Activated T-helper 1 cell treated with anti-CD3 and anti-CD28 coated beads, Interleukin-2, amount 50 U/mL, for 16 hours (primary cell): ENCODE measurements at places on chromosomes 2 and 18.

- DNase-seq, result no peak
These were observed 84.6 kb upstream of the RANBP2 start for GRCh38 chr2:108634576-108635160.

DNA sequence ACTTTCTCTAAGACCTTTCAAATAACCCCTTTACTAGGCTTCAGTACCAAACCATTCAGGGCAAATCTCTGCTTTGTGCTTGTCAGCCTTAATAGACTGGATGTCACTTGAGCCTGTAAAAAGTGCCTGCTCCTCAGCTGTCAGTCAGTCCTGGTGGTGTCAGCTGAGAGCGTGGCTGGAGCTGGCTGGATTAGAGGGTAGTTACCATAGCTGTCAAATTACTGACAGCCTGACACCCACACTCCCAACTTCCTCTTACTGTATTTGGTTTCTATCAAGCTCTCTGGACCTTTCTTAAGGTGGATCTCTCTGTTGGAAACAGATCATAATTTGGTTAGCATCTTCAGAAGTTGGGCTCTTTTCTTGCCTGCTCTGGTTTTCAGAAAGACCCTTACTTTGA is 371.4 kb upstream of the ATP5MC3 start:
- DNase-seq, result no peak

- DNase-seq, result no peak
These were observed 37.2 kb upstream of the STAT1 start for GRCh38 chr2:191051177-191051576.

DNA sequence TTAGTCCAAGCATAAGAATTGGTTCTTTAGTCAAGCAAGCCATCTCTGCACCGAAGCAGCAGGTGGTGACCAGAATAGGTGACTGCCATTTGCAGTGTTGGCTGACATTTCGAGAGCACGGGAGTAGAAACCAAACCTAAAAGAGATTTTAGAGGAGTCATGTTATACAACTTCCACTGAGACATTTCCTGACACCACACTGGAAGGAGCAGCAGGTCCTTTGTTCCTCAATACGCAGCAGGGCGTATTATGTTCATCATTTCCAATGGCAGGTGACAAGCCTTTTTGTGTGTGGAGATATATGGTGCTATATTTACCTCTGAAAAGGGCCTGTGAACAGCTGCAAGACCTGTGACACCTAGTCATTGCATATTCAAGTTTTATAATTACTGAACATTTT is 418.8 kb upstream of the NETO1 start:
- DNase-seq, result no peak

GRCh38 chr2:24402242-24403097 is 42.1 kb upstream of the ITSN2 start:
- no peak for DNase-seq

- no peak for DNase-seq
These were observed 27.1 kb downstream of the SH2D6 start for GRCh38 chr2:85445316-85446295.

DNA sequence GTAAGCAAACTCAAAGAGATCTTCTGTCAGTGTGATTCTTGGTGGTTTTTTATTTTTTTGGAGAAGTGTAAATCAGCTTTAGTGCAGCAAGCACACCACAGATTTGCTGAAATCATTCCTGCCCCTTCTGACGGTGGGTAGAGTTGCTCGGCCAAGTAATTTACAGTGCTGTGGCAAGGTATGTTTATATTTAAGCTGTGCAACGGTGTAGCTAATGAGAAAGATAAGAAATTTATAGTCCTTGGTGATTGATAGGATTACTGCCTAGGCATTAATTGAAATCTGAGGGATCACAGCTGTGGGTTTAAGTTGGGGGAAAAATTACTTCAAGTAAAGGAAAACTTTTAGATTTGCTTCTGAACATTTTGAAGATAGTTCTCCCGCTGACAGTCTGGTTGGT is 286.6 kb downstream of the AGAP1 start:
- no peak for DNase-seq

GRCh38 chr2:200446612-200447011 is 63.3 kb downstream of the KCTD18 start:
- DNase-seq, result no peak

- no peak for DNase-seq
These were observed 9.7 kb downstream of the TMEM198 start for GRCh38 chr2:219553463-219553963.

GRCh38 chr2:8412082-8412481 is 269.8 kb upstream of the ID2 start:
- no peak for DNase-seq

DNA sequence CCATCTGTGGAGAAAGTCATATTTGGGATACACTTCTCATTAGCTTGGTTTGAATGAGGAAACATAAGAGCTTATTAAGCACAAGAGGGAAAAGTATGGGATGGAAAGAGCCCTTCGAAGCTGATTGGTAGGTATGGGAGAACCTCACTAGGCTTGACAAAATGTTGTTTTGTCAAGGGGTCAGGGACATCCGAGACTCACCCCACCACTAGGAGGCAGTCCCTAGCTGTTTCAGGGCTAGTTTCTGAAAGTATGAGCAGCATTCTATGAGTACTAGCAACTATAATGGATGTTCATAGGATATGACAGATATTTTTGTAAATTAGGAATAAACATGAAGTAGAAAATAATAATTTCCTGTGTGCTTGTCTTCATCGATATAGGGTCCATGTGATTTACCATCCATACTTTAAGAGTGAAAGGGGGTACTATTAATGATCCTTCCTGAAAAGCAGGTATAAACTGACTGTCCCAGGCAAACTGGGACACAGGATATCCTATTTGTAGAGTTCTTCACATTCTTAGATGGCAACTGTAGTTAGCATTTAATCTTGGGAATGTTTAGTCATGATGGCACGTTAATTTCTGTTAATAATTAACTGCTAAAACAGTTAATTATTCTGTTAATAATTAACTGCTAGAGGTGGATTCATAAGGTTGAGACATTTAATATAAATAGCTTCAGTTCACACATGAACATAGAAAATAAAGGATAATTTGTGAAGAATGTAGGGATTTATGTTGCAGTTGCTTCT is 28.4 kb downstream of the OTX1 start:
- no peak for DNase-seq

GRCh38 chr2:60834270-60834717 is 47.1 kb upstream of the REL start:
- no peak for DNase-seq

GRCh38 chr2:239819974-239820555 is 205.1 kb downstream of the NDUFA10 start:
- DNase-seq, result no peak

- DNase-seq, result no peak
These were observed 230.4 kb downstream of the SP3 start for GRCh38 chr2:173734797-173735196.

DNA sequence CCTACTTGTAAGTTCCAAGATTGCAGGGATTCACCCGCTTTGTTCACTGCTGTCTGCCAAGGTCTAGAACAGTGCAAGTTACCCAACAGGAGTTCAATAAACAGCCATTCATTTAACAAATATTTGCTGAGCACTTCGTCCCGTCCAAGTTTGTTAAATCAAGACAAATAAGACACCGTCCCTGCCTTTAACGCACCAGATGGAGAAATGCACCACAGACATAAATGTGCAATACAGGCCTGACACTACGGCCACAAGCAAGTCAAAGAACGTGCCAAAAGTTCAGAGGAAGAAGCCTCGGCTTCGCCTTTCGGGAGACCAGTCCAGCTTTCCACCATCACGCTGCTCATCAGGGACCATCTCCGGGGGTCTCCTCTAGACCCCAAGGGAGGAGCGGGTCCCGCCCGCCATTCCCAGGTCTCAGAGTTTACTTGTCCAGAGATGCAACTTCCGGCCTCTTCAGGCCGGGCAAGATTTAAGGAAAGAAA is 429 bp downstream of the C2orf76 start:
- no peak for DNase-seq

GRCh38 chr2:96921561-96922319 is 51.9 kb upstream of the SEMA4C start:
- DNase-seq, result no peak

GRCh38 chr2:176178038-176178756 is 10.3 kb upstream of the HOXD1 start:
- no peak for DNase-seq

GRCh38 chr18:58861353-58861752 is 3.3 kb upstream of the ZNF532 start:
- no peak for DNase-seq

DNA sequence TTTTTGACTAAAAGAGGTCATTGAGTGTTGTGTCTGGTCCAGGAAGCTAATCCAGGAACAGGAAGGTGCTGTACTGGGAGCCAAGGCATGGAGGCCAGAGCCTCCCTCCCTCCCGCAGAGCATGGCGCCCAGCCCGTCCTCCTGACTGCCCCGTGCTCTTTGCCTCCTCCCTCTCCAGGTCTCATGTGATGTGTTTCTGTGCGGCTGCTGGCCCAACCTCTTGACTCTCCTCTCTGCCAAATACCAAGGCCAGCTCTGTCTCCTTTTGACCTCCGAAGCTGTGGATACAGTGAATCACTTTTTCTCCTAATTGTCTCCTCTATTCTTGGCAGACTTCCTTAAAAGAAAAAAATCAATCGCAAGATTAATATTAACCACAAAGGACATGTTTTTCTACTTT is 284.1 kb downstream of the PHLPP1 start:
- DNase-seq, result no peak

- no peak for DNase-seq
These were observed 149.2 kb upstream of the VWC2L start for GRCh38 chr2:214261683-214262082.

- DNase-seq, result no peak
These were observed 259.3 kb downstream of the ZNF407 start for GRCh38 chr18:74856928-74857327.

DNA sequence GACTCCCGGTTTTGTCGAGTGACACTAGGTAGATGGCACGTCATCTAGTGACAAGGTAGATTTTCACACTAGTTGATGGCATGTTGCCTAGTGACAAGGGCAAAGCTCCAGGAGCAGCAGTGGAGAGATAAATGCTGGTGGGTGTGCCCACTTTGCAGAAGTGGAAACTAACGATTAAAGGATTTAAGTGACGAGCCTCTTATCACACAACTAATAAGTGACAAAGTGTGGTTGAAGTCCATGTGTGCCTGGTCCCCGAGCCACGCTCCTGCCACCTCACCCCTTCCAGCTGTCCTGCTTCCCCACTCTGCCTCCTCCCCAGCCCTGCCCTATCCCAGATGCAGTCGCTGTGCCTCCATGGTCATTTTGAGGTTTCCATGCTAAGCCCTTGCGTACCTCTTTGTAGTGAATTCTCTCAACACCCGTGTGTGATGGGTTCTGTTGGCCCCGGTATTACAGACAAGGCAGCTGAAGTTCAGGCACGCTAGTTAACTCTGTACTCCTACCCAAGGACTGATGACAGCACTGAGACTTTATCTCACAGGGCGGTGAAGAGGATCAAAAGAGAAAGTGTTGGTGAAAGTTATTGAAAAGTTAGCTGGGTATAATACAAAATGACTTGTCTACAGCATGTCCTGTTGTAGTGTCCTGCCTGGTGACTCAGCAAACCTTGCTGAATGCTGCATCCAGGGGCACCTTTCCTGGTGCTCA is 113.4 kb upstream of the GLI2 start:
- no peak for DNase-seq

- DNase-seq, result no peak
These were observed 85.8 kb upstream of the MSH6 start for GRCh38 chr2:47697000-47697601.

DNA sequence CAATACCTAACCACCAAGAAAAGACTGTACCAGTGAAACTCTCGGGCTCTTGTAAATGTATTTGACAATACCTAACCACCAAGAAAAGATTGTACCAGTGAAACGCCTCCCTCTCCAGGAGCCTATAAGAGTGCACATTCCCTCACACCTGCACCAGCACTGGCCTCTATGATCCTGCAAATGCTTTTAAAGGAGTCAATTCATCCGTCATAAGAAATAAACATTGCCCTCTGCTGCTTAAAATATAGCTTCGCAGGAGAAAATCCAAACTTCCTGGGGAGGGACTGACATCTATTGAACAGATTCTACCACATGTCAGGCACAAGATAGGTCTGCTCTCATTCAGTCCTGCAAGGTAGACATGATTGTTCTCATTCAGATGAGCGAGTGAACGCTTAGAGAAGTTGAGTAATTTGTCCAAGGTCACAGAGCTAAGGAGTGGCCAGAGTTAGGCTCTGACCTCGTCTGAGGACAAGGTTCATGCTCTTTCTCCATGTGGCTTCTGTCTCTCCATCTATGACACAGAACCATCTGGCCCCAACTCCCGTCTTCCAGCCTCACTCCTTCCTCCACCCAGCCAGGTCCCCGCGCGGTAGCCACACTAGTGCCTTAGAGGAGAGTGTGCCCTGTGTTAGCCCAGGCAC is 38.7 kb downstream of the MCFD2 start:
- DNase-seq, result no peak

DNA sequence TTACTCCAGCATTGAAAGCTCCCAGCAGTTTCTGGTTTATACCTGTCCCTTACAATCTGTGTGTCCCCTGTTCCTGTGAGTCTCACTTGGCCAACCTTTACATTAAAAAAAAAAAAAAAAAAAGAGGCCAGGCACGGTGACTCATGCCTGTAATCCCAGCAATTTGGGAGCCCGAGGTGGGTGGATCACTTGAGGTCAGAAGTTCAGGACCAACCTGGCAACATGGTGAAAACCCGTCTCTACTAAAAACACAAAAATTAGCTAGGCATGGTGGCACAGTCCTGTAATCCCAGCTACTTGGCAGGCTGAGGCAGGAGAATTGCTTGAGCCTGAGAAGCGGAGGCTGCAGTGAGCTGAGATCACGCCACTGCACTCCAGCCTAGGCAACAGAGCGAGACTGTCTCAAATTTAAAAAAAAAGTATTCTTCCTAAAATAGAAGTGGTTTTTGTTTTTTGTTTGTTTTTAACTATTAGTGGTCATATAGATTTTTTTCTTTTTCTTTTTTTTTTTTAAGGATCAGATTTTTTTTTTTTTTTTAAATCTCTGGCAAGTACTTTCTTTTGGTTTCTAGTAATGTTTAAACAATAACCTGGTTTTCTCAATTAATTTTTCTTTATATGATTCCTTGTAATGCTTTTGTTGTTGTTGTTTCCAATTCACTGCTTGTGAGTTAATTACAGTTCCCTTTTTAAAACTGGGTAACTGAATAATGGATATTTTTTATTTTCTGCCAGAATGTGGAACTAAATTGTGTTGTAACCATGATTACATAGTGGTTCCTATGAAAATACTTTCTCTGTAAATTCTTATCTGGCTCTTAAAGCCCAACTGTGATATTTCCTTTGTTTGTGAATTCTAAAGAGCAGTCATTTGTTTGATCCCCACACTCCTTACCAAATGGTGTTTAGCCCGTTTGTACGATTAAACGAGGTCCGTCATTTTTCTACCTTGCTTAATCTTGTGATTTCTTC is 116.8 kb downstream of the CTAGE1 start:
- DNase-seq, result no peak

DNA sequence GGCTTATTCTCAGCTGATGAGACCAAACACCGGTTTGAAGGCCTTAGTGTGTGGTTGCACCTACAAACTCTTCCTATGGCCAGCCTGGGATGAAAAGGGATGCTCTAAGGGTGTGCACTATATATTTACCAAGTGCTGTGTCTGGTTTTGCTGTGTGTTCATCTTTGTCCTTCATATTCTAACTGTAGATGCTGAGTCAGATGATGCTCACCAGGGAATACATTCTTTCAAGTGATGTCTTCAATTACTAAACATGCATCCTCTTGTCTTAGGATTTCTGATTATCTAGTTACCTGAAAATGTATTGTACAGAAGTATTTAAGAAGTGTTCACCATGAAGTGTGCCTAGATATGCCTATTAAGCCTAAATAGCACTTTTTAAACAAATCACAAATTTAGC is 1111.6 kb upstream of the ZEB2 start:
- no peak for DNase-seq

GRCh38 chr2:122530814-122531213 is 775.4 kb downstream of the TSN start:
- DNase-seq, result no peak
